Mesothelial cell of epicardium (in vitro differentiated cells): ENCODE measurements at places on chromosomes 3 and 15.

GRCh38 chr3:18432752-18433151, 7.6 kb upstream of the SATB1 start:
- no peak for DNase-seq

DNA sequence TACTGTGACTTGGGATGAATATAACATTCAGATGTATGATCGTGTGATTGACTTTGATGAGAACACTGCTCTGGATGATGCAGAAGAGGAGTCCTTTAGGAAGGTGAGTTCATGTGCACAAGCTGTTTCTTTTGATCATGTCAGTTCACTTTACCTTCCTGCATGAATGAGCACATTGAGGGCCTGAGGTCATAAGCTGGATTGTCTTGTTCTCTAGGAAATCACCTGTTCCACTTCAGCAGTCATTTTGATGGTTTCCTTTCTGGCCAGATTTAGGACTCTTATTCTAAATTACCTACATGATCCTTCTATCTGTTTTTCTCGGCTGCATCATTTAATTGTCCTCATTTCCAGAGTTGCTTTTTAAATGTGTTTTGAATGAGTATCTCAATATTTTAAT, 4.1 kb downstream of the RCN2 start:
- no peak for DNase-seq

- DNase-seq: no peak
These were observed 102.4 kb downstream of the MYLK start for GRCh38 chr3:123781571-123782275.

DNA sequence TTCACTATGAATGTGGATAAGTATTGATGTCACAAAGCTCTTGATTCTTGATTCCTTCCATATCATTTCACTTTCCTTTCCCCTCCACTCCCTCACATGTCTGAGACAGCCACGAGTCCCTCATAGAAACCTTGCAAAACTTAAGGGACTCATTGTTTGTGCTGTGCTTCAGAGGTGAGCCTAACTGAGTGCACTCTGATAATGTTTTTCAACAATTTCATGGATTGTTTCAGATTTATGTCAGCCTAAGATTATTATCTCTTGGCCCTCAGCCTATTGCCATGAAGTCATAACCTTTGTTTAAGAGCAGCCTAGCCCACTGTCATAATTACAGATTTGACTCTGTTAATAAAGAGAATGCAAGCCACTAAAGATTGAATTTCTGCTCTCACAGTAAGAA, 363.6 kb downstream of the MECOM start:
- DNase-seq: no peak
